ENCODE measurements at places on chromosomes 3 and 15. TPM values are rescaled to one million over a fixed set of nuclear protein-coding genes. Genes with fewer than 3 reads are reported as not detected.

- peak; percentile 21 for DNase-seq
Observed at GRCh38 chr3:160343132-160343531, 55.9 kb downstream of the IFT80 start.

- DNase-seq: no peak
Observed at GRCh38 chr3:173823911-173824460, 426.4 kb downstream of the NLGN1 start.

- peak; percentile 52 for DNase-seq
Observed at GRCh38 chr3:105518806-105519418, 152.2 kb downstream of the ALCAM start.

DNA sequence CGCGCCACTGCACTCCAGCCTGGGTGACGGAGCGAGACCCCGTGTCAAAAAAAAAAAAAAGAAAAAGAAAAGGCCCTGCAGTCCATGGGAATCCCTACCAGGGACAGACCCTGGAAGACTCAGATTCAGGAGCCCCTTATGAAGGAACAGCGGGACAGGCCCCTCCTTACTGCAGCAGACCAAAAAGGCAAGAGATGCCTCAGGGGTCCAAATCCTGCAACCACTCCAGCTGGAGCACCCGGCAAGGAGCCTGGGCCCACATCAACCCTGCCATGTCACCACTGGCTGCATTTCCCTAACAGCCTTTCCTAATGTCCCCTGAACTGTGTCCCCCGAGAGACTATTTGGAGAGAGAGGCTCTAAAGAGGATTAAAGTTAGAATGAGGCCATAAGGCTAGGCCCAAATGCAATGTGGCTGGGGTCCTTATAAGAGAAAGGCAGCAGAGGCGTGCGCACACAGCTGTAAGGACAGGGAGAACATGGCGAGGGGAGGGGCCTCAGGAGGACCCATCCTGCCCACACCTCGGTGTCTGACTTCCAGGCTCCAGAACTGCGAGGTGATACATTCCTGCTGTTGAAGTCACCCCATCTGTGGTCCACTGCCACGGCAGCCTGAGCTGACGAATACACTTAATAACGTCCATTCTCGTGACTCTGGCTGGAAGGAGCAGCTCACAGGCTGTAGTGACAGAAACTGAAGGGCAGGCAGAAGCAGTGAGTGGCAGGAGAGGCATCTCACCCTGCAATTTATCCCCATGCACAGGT lies 78.1 kb downstream of the ATP10A start:
- no peak for DNase-seq

DNA sequence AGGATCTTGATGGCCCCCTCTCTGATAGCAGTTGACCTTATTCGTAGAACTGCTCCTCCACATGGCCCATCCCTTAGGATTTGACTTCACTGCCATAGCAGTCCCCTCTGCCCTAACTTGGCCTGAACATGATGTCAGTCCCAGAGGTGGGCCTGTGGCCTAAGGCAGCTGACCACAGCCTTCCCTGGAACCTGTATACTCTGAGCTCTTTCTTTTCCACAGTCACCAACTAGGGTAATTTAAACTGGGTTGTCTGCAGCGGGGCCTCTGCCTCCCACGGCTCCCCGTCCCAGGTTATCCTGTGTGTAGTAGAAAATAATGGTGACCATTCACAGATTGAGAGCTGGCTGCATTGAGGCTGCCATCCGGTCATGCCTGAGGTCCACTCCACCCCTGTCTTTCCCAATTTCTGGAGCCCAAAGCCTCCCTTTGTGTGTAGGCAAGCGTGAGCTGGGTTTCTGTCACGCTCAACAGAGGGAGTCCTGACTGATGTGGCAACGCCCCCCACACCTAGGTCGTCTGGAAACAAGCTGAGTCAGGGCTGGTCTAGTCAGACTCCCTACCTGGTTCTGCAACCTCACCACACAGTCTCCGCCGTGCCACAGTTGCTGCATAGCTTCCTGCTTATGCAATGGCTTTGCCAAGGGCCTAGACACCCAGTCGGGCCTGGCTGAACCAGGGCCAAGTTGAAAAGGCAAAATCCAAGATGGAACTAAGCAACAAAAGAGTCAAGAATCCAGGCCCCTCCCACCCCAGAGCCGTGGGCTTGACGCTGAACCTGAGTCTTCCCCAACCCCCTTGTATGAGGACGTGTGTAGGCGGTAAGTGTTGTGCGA lies 284.5 kb downstream of the XXYLT1 start:
- DNase-seq: no peak

GRCh38 chr3:128051459-128051836 lies 789 bp upstream of the SEC61A1 start:
- no peak for DNase-seq

Gene LRRC31
- total RNA-seq: not detected

Gene SMCO1
- total RNA-seq: not detected

Gene CCR8
- total RNA-seq: 87.2 TPM
